Epithelial cell of esophagus (primary cell): ENCODE measurements at places on chromosomes 1 and 21.

- no peak for DNase-seq
These were observed 3.9 kb upstream of the SKI start for GRCh38 chr1:2224170-2224584.

GRCh38 chr1:243727503-243728203 lies 122.4 kb downstream of the AKT3 start:
- DNase-seq = no peak

GRCh38 chr1:166627558-166627957 lies 211.7 kb upstream of the POGK start:
- peak; percentile 2 for DNase-seq

DNA sequence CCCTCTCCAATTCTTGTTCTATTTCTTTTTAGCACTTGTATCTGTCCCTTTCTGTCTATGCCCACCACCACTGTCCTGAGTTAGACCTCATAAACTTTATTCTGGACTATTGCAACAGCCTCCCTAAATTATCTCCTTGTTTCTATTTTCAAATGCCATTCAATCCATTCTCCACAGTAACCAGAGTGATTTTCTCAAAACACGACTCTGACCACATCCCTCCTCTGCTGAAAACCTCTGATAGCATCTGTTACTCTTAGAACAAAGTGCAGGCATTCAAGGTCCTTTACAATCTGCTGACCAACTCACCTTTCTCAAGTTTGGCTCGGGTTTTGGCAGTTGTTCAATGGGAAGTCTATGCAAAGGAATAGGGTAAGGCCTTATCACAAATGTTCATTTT lies 22.8 kb upstream of the GPX7 start:
- DNase-seq = no peak

DNA sequence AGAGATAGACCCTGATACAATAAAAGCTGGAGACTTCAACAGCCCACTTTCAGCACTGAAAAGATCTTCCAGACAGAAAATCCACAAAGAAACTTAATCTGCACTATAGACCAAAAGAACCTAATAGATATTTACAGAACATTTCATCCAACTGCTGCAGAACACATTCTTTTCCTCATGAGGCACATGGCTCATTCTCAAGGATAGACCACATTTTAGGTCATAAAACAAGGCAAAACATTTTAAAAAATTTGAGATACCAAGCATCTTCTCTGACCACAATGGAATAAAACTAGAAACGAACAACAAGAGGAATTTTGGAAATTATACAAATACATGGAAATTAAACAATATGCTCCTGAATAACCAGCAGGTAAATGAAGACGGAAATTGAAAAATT lies 15.0 kb upstream of the IL20 start:
- no peak for DNase-seq

DNA sequence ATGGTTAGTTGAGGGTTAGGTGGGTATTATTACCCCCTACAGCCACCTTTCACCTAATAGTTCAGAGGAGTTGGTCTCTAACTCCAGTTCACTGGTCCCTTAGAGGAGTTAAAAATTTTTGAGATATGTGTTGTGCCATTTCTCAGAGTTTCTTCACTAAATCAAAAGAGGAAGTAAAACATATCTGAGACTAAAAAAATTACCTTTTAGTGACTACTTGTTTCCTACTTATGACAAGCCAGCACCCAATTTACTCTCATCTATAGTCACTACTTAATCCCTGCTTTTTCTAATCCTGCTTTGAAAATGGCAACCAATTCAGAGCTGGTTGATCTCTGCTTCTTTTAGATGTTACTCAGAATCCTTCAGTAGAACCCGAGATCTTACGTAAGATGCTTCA lies 1316.8 kb upstream of the B3GALT2 start:
- DNase-seq = no peak

DNA sequence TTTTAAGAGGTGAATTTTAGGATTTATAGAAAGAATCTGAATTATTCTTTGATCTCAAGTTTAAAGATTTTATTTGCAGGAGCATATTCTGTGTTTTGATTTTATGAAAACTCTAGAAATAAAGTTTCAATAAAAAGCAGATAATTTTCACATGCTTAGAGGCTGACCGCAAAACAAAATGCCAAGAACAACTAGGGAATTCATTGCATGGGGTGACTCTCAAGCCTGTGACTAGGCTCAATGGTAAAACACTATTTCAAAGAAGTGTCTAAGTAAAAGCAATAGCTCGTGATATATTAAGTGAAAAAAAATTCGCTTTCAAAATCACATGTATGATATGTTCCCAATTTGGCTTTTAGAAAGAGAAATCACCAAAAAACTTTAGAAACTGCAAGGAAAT lies 49.6 kb downstream of the RPL5 start:
- no peak for DNase-seq

- no peak for DNase-seq
These were observed 139.6 kb upstream of the CTTNBP2NL start for GRCh38 chr1:112256411-112256810.

DNA sequence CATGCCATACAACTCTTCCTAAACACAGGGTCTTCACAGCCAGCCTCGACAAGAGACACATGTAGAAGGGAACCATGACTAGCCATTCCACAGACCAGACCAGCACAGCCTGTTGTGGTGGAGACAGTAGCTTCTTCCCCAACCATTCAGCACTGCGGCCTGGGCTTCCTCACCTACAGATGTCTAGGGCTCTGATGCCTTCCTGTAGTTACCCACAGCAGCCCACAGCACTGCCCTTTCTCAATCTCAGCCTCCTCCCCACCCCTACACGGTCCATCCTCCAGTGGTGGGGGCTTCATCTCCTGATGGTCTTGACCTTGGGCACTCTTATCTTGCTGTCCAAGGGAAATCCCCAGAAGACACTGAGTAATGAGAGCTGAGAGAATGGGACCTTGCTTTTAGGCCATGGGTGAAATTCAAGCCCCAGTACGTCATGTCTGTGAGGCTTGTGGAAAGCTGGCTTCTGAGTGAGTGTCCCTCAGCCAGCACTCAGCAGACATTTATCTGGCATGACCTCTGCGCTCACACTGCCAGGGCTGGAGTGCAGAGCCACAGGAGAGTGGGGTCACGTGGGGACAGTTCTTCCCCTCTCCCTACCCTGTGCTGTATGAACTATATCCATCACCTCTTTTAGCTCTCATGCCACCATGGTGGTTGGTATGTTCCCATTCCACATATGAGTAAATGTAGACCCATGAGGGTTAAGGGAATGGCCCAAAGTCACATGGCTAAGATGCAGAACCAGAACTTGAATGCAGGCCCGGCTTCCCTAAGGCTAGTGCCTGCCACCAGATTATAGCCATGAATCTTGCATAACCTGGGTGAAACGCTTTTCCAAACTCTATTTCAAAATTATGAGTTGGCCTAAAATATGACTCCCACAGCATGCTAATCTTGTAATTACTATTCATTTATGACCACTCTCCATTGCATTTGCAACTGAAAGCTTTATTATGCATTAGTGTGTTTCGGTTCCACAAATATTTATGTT lies 104.7 kb downstream of the HIVEP3 start:
- no peak for DNase-seq

- DNase-seq = no peak
These were observed 1.9 kb upstream of the EPHB2 start for GRCh38 chr1:22708777-22709176.

GRCh38 chr1:99538618-99538956 lies 107.3 kb upstream of the PALMD start:
- DNase-seq = no peak

- DNase-seq = no peak
These were observed 109.0 kb downstream of the TMEM53 start for GRCh38 chr1:44565259-44565750.

DNA sequence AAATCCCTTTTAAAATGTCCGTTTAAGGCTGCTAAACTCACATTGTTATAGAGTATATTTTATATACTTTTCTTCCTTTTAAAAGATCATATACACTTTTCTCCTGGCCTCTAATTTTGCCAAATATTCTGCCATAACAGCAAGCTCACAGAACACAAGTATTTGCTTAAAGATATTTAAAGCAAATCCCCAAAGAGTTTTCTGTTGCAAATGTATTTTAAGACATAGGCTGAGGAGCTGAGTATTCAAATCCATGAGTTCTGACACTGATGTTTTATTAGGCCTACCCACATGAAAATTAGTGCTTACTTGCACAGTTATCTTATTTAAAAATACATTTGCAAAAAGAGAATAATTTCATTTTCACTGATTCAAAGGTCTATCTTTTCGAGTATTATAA lies 1.7 kb upstream of the PTPRC start:
- DNase-seq = no peak

- no peak for DNase-seq
These were observed 5.5 kb upstream of the NSUN4 start for GRCh38 chr1:46335081-46335480.

DNA sequence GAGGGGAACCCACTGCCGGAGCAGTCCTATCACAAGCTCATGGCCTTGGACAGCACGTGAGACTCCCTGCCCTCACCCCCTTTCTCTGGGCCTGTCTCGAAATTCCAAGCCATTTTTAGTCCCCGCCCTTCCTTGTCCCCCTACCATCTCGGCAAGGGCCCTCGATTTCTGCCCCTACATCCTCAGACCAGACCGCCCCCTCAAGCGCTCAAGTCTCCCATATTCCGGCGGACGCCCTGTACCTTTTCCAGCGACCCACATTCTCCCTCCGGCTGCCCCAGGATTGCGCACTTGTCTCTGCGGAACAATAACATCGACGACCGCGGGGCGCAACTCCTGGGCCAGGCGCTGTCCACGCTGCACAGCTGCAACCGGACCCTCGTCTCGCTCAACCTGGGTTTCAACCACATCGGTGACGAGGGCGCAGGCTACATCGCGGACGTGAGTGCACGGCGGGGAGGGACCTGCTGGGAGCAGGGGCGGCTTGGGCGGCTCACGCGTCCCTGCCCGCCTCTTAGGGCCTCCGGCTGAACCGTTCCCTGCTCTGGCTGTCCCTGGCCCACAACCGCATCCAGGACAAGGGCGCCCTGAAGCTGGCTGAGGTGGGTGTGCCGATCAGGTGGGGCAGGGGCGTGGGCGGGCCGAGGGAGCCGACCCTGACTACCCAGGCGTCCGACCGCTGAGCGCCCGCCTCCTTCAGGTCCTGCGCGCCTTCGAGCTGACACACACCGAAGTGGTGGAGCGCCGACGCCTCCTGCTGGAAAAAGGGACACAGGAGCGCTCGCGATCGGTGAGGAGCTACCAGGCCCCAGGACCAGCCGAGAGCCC lies 7.0 kb downstream of the LRRC71 start:
- peak; percentile 84 for DNase-seq
